IMR-90 (cell line): ENCODE measurements at places on chromosomes 5 and 9. TPM values are rescaled to one million over a fixed set of nuclear protein-coding genes. Genes with fewer than 3 reads are reported as not detected.

- DNase-seq = peak; percentile 88
Measured at GRCh38 chr5:92548346-92548745, 1032.7 kb downstream of the NR2F1-AS1 start.

Gene PCDHGA2
- total RNA-seq = 3.3 and 3.4 TPM in 2 replicates

DNA sequence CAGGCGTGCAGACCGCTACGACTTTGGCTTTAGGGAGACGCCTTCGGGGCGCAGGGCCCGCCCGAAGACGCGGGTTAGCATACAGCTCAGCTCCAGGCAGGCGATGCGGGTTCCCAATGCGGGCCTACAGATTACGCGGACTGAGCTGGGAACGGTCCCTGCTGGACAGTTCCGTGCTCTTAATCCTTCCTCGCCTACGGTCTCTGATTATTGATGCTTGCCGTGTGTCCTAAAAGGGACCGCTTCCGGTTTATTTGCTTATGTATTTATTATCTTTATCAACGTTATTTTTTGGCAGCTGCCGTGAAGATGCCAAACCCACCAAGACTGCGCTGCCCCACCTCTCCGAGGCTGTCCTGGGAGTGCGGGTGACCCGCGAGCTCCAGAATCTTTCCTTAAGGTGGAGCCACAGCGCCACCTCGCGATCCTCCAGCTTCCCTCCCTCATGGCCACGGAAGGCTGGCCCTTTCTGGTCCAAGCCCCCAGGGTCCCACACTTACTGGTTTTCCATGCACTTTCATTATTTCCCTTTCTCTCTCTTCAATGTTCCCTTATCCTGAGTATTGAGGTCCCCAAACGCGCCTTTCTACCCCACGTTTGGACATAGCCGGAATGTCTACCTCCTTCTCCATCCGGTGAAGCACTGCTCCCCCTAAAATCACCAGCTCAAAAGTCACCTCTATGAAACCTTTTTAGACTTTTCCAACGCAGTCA is 7.0 kb upstream of the EBF1 start:
- DNase-seq = peak; percentile 52

Gene MYOZ3
- under 0.01 TPM in 2 replicates for total RNA-seq
